Activated CD4-positive, alpha-beta T cell treated with anti-CD3 and anti-CD28 coated beads for 24 hours (primary cell): ENCODE measurements at places on chromosomes 5 and 9.

DNA sequence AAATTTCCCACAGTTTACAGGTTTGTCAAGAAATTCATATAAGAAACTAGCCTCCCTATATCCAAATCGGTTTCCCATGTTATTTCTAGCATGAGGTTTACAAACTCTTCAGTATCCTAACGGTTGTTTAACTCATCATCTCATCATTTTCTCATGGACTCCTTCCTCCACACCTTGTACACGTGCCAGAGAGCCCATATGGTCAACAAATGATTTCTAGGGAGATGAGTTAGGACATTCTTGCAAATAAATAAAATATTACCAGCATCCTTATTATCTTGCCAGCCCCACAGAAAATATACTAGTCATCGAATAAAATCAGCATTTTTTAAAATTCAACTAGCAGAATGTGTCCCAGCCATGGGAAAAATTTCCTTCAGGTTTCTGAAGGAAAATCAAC lies 285.2 kb downstream of the EBF1 start:
- DNase-seq = no peak

- no peak for DNase-seq
Observed at GRCh38 chr5:110087829-110088228, 398.1 kb downstream of the MAN2A1 start.

GRCh38 chr5:33840927-33841547 lies 50.8 kb downstream of the ADAMTS12 start:
- no peak for DNase-seq

GRCh38 chr9:92055624-92056023 lies 59.6 kb downstream of the SPTLC1 start:
- DNase-seq = no peak

DNA sequence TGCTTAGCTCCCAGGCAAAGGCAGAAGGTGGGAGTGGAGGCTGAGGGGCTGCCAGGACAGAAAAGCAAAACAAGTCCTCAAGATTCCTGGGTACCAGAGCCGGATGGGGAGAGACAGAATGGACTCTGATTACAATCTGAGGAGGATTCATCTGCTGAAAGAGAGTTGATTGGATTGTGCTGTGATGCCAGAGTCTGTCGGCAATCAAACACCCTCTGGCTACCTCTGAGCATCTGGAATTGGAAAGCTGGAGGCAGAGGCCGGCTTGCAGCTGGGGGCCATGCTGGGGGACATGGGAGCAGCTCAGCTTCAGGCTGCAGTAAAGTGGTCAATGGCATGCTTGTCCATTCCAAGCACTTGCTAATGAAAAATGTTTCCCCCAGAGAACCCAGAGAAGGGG lies 59.3 kb downstream of the ASTN2 start:
- no peak for DNase-seq

- DNase-seq = no peak
Observed at GRCh38 chr9:135178498-135178897, 91.0 kb downstream of the OLFM1 start.

- DNase-seq = no peak
Observed at GRCh38 chr5:177040814-177041420, 18.4 kb downstream of the ZNF346 start.

GRCh38 chr9:114002986-114003350 lies 75.1 kb downstream of the AMBP start:
- no peak for DNase-seq

- DNase-seq = peak; percentile 14
Observed at GRCh38 chr9:6598249-6598725, 47.2 kb downstream of the GLDC start.

- DNase-seq = no peak
Observed at GRCh38 chr5:137822984-137823383, 44.7 kb upstream of the MYOT start.

DNA sequence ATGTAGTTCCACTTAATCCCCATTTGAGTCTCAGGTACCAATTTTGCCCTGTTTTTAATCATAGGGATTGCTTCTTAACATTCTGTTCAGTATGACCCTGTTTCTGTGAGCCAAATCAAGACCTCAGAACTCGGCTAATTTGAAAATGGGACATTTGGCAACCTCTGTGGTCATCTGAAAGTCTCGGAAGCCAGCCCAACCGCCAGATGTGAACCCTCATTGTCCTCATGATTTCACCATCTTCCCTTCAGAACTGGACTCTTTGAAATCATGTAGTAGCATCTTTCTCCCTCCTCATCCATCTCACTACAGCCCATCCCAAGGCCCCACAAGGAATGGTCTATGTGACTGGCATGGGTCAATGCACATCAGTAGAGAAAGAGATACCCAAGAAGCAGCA lies 88.9 kb downstream of the S1PR3 start:
- no peak for DNase-seq

DNA sequence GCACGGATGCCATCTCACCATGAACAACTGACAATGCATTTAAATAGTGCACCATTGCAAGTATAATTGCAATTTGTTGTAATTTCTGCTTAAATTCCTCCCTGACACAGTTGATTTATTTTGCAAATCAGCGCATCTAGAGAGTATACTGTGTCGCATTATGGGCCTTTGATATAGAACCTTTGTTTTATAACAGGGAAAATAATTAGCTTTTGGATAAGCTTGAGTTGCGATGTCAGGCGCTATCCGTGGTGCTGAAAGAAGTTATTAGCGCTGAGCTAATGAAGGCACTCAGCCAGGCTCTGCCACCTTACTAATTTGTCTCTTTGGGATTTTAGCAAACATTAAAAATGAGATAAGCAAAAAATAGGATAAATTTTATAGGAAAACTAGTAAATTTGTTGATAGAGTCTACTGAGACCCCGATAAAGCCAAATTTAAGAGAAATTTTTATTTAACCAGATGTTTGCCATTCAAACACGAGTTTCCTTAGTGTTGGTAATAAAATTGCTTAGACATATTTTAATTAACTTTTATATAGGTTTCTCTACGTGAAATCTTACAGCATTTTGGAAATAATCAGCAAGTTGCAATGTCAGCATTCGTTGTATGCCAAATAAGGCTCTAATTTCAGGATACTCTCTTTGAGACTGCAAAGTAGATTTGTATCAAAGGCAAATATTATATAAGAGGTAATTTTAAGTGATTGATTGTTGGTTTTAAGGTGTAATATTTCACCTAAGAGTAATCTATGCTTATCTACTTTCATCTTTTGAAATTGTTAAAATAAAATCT lies 355.5 kb downstream of the TLR4 start:
- peak; percentile 0 for DNase-seq

DNA sequence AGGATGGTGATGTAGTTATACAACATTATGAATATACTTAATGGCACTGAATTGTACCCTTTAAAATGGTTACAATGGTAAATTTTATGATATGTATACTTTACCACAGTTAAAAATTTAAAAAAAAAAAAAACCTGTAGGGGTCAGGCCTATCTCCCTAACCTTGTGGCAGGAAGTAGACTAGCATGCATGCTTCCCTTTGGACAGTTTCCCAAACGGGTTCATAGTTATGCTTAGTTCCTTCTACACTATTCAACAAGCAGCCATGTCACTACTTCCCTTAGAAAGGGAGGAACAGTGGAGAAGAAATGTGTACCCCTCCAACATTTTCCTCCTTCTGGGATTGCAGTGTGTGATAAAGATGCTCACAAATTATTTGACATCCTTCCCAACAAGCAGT lies 32.5 kb downstream of the IDNK start:
- DNase-seq = no peak

DNA sequence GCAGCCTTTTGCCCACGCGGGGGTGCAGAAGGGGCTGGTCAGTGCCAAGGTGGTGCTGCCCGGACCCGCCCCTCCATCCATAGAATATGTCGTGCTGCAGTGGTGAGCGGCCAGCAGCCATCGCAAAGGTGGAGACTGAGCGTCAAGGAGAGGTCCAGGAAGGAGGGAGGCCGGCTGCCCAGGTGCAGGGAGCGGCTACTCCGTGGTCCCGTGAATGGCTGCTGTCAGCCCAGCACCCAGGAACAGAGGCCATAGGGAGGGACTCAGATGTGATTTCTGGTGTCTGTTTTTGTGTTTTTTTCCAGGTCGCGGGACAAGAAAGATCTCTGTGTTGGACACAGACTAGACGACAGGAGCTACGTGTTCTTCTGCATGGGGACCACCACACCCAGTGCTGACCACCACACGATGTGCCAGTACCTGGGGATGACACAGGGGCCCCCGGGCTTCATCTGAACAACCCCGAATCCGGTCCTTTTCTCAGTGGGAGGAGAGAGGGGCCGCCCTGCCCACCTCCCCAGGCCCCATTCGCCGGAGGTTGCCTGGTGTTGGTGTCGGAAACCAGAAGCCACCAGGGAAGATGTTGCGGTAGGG lies 29.0 kb downstream of the PAEP start:
- no peak for DNase-seq

DNA sequence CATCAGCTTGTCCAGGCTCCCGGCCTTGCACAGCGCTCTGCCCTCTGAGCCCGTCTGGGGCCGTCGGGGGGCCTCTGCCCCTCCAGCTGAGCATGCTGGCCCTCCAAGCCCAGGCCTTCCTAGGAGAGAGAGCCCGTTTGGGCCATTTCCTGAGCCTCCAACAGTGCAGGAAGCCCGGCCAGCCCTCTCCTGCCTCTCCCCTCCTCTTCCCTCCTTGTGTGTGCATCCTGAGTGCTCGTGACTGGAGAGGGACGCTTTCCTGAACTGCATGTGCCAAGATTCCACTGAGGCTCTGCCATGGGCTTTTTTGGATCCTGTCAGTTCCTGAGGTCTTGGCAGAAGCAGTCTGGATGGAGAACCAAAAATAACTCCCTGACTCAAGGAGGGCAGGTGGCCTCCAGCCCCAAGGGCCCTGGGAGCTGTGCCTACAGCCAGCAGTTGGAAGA lies 15.6 kb downstream of the OLFM1 start:
- DNase-seq = no peak

DNA sequence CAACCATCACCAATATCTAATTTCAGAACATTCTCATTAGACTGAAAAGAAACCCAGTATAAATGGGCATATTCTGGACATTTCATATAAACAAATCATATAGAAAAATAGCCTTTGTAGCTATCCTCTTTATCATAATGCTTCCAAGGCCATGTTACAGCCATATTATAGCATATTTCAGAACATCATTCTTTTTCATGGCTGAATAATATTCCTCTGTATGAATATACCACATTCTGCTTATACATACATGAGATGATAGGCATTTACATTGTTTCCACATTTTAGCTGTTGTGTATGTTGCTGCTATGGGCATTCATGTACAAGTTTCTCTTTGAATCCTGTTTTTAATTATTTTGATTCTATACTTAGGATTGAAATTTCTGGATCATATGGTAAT lies 167.0 kb downstream of the FBXL17 start:
- no peak for DNase-seq

DNA sequence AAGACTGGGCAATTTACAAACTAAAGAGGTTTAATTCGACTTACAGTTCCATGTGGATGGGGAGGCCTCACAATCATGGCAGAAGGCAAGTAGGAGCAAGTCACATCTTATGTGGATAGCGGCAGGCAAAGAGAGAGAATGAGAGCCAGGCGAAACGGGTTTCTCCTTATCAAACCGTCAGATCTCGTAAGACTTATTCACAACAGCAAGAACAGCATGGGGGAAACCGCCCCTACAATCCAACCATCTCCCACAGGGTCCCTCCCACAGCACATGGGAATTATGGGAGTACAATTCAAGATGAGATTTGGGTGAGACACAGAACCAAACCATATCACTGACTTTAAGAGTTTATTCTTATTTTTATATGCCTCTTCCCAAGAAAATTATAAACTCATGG lies 60.3 kb downstream of the RFK start:
- no peak for DNase-seq

DNA sequence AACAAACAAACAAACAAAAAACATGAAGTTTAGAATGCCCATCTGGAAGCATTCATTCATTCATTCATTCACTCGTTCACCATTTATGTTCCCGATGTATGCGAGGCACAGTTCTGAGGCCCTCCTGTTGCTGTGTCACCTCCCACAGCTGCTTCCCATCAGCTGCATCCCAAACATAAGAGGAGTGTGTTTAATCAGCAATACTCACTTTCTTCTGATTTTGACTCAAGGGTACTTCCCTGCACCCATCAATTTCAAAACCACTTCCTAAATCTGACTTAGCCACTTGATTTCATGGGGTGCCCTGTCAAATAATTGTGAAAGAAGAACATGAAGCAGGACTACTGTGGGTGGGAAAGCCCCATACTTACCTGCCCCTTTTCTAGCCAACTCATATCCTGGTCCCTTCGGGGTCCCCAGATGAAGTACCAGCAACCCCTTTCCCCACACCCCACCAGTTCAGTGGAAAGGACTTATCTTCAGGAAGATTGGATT lies 128.0 kb upstream of the IL12B start:
- peak; percentile 16 for DNase-seq

DNA sequence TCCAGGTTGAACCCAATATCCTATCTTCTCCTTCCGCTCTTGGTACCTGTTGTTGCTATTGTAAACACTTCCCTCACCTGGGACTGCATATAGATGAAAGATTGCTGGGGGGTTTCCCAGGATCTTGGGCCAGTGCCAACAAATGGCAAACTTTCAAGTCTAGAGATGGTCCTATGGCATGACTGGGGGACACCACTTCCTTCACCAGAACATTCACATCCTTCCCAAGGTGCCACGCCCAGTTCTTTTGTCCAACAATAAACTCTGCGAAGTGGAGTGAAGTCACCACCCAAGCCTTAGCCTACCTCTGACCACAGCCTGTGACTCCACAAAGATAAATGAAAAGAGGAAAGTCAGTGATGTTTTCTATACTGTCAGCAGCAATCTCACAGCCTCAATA lies 34.4 kb downstream of the DOCK8 start:
- no peak for DNase-seq

GRCh38 chr9:69949396-69949795 lies 94.3 kb upstream of the MAMDC2 start:
- no peak for DNase-seq

DNA sequence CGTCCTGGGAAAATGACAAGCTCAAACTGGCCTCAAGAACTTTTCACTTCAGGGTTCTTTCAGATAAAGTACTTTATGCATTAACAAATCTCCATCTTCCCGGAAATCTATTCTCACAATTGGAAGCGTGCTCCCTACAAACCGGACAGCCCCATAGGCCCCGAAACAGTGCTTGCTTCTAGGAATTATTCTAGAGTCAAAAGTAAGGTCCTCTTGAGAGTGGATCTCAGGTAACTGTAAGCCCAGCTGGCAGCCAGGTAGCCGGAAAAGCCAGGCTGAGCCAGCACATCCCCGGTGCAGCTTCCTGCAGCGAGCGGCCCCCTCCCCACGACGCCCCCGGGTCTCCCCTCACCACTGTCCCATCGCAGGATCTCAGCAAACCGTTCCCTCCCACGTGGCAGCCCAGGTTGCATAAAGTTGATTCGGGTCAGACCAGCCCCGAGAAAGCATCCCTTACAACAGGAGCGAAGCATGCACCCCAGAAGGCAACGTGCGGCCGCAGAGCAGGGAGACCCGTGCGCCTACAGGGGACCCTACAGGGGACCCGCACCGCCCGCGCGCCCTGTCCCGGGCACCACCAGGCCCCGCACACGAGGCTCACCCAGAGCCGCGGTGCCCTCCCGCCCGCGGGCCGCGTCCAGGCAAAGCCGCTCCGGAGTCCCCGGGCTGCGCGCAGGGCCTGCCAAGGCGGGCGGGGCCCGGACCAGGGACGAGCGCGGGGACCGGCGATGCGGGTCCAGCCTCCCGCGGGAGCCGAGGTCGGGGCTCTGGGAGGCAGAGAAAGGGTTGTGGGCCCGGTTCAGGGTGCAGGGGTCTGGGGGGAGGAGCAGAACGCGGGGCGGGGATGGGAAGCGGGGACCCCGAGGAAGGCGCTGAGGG lies 920 bp downstream of the LPCAT1 start:
- DNase-seq = no peak
